ENCODE measurements at places on chromosomes 2 and 18.

GRCh38 chr2:170098626-170099312 is 79.2 kb upstream of the MYO3B start:
- DNase-seq, result no peak

- no peak for DNase-seq
These were observed 62.2 kb downstream of the GALNT14 start for GRCh38 chr2:31075941-31076590.

- no peak for DNase-seq
These were observed 3.1 kb downstream of the FECH start for GRCh38 chr18:57583297-57583835.

GRCh38 chr2:55780697-55781096 is 87.1 kb upstream of the PNPT1 start:
- no peak for DNase-seq

Measured in Right ventricle myocardium superior (tissue), 1 donor.